ENCODE measurements at places on chromosomes 1 and 21.
A peak's percentile ranks its signal among the peaks of the same experiment; 100 is the strongest.

- no peak for DNase-seq
Observed at GRCh38 chr1:162386292-162387225, 5.0 kb downstream of the C1orf226 start.

DNA sequence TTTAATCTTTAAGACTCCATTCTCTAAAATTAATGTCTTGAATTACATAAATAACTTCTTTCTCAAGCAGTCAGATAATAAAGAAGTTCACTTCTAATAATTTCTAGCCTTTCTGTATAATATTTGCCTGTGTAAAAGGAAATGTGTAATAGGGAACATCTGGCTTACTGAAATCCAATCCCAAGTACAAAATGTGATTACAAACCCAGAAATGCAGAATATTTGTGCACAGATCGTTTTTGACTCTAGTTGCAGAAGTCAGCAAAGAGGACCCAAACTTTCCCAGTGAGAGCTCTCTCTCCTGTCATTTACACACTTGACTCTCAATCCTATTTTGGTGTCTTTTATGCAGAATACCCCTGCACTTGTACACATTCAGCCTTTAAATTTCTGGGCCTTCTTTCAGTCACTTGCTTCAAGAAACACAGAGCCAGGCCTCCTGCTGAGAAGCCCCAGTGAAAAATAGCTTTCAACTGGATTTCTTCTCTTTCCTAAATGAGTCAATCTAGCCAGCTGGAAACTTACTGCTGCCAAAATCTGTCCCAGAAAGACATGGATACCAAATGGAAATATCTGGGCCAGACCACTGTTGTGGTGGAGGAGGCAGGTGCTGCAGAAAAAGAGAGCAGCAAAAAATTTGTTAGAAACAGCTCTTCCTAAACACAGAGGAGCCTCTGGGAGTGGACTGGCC is 68.5 kb upstream of the ADAM30 start:
- no peak for DNase-seq

GRCh38 chr1:116572099-116572498 is 1.3 kb upstream of the CD58 start:
- no peak for DNase-seq

DNA sequence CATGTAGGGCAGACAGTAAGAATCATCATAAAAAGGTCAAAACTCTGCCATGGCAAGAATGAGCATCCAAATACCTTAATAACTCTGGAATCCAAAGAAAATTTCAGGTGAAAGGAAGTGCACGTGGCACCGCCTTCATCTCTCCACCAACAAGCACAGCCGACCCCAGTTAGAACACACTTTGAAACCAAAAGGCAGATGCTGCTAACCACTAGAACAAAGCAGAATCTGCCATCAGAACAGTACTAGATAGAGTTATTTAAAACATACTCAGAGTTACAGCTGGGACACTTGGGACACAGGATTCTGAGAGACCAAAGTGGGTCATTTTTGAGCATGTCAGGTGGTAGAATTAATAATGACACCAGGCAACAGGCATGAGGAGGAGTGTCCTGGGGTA is 106.7 kb upstream of the SOD1 start:
- no peak for DNase-seq

GRCh38 chr1:153647346-153647714 is 11.2 kb upstream of the SNAPIN start:
- no peak for DNase-seq

DNA sequence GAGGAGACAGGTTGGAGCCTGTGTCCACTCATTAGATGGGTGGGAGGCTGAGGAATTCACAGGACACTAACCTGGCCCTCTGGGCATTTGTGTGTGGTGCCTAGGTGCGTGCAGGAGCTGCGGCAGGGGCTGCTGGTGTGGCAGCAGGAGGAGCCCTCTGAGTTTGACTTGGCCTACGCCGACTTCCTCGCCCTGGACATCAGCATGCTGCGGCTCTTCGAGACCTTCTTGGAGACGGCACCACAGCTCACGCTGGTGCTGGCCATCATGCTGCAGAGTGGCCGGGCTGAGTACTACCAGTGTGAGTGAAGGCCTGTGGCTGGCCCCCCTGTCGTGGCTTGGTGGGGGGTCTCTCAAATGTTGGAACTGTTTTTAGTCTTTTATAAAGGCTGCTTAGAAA is 3.6 kb downstream of the XKR8 start:
- DNase-seq, result no peak

DNA sequence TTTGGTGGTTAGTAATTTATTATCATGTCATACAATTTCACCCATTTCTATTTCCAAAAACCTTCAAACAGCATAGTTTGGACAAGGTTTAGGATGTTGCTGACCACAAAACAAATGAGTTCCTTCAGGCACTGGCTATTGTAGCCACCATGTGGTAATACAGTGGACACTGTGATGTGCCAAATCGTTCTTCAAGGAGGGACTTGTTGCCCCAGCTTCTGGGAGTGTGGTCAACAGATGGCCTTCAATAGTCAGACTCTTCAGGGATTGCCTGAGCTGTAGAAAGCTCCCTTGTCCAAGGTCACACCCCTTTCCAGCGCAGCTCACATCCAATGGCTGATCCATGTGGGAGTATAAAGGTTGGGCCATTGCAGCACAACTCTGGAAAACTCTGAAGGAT is 2.6 kb downstream of the PDE4B start:
- no peak for DNase-seq

DNA sequence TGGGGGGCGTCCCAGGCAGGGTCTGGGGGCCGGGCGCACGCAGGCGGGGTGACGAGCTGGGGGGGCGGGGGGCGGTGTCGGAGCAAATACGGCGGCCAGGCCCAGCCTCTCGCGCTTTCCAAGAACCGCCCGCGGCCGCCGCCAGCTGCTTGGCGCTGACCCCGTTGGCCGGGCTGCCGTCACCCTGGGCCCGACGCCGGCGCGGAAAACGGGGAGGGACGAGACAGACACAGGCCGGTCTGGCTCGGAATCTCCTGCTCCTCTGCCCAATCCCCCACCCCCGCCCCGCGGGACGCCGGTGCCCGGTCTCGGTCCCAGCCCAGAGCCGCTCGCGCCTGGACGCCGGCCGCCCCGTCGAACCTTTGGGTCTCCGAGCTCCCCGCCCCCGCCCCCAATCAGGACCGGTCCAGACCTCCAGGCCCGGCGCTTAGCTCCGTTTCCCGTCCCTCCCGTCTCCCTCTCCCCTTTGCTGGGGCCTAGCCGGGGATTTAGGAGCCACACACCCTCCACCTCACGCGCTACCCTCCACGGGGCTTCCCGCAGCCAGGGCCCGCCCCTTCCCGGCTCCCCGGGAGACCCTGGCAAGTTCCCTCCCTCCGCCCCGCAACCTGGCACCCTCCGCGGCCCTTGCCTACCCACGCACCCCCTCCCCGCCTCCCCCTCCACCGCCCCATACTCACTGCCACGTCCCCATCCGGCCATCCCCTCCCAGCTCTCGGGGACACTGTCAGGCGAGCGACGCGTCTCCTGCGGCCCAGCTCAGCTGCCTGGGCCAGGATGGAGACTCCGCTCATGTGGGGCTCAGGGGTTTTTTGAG is 800 bp upstream of the MMP23B start:
- no peak for DNase-seq

GRCh38 chr1:96746440-96747420 is 25.1 kb downstream of the PTBP2 start:
- DNase-seq, result no peak

GRCh38 chr21:42340187-42341050 is 10.4 kb downstream of the TFF2 start:
- DNase-seq, result no peak

GRCh38 chr1:228104526-228105269 is 1.6 kb upstream of the C1orf35 start:
- no peak for DNase-seq

GRCh38 chr1:231553320-231553719 is 24.9 kb downstream of the TSNAX start:
- no peak for DNase-seq

DNA sequence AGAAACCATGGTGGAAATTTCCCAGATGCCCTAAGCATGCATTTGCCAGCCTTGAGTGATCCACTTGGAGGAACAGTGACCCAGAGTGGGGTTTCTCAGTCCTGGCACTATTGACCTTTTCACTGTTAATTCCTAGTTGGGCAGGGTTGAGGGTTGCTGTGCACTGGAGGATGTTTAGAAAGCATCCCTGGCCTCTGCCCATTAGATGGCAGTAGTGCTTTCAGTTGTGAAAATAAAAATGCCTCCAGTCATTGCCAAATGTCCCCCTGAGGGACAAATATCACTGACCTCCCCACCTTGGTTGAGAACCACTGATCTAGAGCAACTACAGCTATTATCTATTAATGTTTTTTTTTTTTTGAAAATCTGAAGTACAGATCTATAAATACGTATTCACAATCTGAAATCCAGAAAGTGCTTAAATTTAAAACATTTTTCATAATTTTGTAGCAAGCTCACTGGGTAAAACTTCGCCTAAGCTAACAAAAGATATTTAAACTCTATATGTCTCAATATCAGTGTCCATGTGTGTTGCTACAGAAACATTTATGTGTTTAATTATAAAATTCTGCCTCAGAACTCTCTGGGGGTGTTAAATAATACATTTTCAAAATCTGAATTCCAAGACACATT is 27.3 kb downstream of the F3 start:
- peak; percentile 53 for DNase-seq

DNA sequence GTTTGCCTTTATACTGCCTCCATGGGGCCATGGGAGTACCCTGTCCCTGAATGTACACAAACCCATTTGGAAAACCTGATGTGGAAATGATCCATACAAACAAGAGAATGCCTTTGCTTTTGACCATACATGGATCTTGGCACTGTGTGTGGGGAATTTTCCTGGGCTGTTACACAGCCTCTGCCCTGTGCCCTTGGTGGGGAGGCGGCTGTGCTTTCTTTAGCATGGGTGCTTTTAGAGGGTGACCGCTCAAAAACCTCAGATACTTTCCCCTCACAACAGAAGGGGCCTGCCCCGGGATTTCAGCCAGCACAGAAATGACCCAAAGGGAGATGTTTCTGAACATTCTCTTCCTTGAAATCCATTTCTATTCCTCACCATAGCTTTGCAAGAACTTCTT is 194.8 kb downstream of the LMO4 start:
- DNase-seq, result no peak

DNA sequence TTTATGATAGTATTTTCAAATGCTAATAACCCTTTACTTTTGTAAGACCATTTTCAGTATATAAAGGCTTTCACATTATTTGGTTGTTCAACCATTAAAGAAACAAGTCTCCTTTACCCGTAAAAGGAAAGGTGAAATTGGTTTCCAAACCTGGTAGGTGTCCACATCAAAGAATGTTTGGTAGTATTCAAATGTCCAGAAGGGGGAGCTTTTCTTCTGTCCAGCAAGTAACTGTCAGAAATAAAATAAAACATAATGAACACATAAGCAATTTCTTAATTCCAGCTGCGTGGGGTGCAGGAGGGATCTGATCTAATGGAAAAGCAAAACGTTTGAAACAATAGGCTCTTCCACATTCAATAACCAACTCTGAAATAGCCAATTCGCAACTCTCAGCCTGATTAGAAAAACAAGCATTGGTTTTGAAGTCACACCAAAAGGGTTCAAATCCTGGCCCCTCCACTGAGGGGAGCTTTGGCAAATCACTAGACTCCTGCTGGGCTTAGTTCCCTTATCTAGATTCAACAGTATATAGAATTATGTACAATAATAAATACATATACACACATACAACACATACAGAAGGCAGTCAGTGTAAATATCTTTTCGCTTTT is 11.0 kb downstream of the YIPF1 start:
- DNase-seq, result peak; percentile 73
